Stimulated activated CD4-positive, alpha-beta T cell treated with anti-CD3 and anti-CD28 coated beads, Interleukin-2, amount 100 ng/mL, for 4 hours (primary cell): ENCODE measurements at places on chromosomes 7 and 10.

GRCh38 chr10:43970717-43971116 is 322.0 kb upstream of the ZNF32 start:
- DNase-seq, result no peak

DNA sequence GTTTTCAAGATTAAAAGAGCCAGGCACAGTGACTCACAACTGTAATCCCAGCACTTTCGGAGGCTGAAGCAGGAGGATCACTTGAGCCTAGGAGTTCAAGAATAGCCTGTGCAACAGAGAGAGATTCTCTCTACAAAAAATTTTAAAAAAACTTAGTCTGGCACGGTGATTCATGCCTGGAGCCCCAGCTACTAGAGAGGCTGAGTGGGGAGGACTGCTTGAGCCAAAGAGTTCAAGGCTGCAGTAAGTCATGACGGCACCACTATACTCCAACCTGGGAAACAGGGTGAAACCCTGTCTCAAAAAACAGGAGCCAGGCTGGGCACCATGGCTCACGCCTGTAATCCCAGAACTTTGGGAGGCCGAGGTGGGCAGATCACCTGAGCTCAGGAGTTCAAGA is 86.6 kb upstream of the KCTD7 start:
- DNase-seq, result no peak

GRCh38 chr7:92835851-92836488 is 403 bp downstream of the CDK6 start:
- DNase-seq, result peak; percentile 48

DNA sequence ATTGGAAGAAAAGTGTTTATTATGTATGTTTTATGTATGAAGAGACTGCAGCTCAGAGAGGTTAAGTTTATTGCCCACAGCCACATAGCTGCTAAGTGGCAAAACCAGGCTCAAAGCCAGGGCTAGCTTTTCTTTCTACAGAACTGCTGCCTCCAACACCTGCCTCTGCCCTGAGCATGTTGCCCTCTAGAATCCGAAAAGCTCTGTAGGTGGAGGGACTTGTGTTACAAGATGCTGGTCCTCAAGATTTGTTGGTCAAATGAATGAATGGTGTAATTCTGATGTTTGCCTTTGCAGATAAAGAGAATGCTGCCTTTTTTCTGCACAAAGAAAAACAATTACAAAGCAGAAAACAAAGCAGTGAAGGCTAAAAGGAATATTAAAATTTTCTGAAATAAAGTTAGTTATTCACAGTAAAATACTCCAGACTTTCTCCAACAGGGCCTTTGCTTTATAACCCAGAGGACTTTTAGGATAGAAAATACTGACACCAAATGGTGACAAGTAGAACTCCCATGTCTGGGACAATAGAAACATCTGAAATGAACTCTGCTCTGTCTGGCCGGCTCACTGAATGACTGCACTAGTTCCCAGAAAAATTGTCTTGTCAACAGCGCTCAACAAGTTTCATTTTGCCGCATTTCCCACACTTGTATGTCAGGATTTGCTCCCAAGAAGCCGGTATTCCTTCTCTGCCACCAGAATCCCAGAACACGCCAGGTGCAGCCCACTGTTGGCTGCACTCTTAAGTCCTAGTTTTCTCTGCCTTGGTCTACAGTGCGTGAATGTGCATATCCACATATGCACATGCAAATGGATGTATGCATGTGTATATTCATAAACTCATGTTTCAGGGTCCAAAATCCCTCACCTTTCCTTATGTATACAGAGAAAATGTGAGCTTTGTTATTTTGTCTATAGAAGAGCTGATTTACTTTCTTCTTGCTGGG is 11.0 kb upstream of the DNTT start:
- DNase-seq, result no peak

DNA sequence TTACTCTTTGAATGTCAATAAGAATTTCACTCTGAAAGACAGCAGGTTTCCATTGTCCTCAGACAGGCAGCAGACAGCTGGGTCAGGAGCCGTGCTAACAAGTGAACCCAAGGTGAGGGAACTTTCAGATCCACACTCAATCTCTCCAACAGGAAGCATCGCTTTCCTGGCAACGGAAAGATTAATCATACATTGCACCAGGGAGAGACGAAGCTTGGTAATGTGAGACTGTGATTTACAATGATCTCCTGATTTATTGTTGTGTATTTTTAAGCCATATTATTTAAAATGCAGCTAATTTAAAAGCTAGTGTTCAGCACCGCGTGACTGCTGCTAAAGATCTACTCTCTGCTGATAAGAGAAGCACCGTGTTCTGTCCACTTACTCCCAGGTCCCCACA is 17.5 kb upstream of the NOM1 start:
- DNase-seq, result no peak

DNA sequence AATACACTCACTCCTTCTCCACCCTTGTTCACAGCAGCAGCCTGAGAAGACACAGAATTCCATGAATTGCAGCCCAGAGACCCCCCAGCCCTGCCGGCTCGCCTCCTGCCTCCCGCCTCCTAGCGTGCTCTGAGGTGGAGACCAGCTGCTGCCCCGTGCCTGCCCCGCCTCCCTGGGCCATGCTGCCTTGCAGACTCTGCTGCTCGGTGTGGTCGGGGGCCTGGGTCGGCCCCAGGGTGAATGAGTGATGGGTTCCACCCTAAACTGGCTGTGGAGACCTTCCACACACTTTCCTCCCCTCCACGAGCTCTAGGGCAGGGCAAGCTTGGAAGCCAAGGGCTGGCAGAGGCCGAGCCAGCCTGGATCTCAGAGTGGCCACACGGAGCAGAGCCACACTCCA is 479.3 kb downstream of the DNAJB6 start:
- DNase-seq, result no peak

DNA sequence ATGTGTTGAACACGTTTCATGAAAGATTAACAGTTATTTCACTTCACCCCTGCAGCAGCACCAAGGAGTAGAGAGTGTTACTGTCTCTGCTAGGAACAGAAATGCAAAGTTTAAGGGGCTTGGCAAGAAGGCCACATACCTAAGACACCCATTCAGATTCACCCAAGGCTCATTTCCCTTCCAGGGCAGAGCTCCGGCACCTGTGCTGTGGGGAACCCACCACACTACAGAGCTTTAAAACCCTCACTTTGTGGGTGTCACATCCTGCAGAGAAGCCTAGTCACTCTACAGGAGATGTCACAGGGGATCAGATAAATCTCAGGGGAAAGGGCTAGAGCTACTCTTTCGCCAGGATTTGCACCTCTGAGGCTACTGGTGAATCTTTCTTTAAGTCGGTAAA is 176.1 kb upstream of the KLF6 start:
- no peak for DNase-seq

DNA sequence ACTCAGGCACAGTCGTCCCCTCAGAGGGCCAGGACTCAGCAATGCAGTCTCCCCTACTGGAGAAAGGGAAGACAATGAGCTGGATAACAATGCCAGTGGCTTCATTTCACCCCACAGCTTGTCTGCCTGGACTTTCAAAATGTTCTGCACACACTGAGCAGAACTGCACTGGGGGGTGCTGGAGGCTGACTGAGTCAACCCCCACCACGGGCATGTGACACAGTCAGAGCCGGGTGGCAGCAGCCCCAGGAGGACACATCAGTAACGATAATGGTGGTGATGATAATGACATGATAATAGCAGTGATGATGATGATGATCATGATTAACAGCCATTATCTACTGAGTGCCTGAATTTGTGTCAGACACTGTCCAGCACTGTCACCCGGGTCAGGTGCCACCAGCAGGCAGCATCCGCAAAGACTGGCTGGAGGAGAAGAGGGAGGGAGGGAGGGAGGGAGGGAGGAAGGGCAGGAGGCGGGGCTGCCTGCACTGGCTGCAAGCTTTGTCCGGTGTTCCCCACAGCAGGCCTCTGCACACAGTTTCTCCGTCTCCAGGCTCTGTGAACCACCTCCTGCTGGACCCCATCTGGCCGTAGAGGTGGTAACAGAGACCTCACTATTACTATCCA is 67.4 kb downstream of the PLXNA4 start:
- DNase-seq, result no peak

- DNase-seq, result no peak
Observed at GRCh38 chr7:15446722-15447121, 115.1 kb downstream of the AGMO start.

DNA sequence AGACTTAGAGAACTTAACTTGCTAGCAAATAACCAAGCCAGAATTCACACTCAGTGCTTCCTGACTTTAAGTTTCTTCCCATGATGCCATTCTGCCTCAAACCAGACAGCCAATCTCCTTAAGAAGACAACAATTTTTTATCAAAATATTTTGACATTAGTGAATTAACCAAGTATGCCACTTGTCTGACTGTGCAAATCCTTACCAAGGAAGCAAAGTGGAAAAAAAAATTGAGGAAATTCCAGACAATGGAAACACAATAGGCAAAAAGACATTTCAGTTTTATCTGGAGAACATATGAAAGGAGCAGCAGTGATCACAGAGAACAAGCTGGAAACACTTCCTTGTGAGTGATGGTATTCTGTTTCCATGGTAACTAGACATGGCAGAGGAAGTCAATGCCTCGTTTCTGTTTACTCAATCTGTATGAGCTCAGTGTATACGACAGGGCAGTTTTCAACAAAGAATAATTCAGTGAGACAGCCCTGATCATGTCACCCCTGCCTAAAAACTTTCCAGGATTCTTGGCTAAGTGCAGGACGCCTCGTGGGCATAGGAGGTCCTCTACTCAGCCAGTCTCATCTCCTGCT is 114.2 kb downstream of the DYNC1I1 start:
- DNase-seq, result no peak

- DNase-seq, result no peak
Observed at GRCh38 chr10:95391581-95392216, 100.9 kb upstream of the PDLIM1 start.

- DNase-seq, result no peak
Observed at GRCh38 chr10:34651416-34652195, 163.5 kb downstream of the PARD3 start.

DNA sequence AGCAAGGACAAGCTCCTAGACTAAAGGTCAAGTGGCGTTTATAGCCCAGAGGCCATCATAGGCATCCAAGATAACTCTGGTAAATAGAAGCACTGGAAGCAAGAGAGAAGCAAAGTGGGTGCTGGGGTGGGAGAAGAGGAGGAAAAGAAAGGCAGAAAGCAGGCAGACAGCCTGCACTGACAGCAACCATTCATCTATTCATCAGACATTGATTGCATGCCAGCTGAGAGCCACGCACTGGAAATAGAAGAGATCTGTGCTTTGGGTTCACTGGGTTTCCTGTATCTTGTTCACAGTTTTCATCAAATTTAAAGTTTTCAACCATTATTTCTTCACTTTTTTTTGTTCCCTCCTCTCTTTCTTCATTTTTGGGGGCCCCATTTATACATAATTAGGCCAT is 4.7 kb upstream of the SLIT1 start:
- no peak for DNase-seq

- no peak for DNase-seq
Observed at GRCh38 chr7:45983720-45984255, 62.7 kb upstream of the IGFBP3 start.
